ENCODE measurements at places on chromosomes 6 and 20.

- no peak for DNase-seq
Measured at GRCh38 chr20:33521461-33521860, 31.6 kb downstream of the CBFA2T2 start.

DNA sequence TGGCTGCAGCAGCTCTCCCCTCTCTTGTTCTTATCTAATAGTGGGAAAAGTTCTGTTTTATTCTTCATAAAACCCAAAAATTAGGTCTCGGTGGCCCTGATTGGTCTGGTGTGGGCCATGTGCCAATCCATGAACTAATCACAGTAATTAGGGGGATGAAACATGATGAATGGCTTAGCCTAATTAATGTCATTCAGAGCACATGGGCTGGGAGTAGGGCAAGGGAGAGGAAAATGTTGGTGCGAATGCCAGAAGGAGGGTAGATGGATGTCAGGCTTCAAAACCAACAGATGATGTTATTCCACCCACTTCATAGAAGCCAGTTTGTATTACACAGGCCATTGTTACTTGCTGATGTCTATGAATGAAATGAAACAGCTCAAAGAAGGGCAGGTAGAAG, 46.5 kb downstream of the PLEKHG1 start:
- DNase-seq = no peak

GRCh38 chr6:97702248-97702647, 419.2 kb upstream of the MMS22L start:
- DNase-seq = no peak

DNA sequence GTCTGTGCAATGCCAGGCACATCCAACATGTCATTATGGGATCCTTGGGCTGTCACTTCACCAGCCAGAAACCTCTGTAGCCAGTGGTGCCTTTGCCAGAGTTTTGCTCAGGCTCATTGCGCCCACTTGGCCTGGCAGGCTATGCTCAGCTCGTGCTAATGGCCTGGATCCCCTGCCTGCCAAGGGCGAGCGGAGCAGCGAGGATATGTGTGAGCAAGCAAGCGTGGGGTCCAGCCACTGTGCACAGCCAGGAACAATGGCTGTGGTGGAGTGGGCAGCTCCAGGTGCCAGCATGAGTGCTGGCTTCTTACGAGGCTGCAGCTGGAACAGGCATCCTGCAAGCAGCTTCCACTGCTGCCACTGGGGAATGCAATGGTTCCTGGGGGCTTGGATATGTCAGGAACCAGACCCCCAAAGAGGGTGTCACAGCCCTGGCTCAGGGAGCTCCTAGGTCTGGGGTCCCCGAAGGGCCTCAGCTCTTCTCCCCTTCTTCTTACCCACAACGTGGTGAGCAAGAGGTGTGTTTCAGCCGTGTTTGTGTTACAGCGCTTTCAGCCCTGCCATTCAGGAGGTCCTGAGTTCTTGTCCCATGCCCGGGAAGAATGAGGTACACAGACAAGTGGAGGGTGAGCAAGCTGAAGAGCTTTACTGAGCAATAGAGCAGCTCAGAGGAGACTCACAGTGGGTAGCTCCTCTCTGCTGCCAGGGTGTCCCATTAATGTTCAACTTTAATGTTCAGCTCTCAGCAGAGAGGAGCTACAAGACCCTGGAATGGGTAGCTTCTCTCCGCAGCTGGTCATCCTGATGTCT, 22.3 kb upstream of the TOP1 start:
- DNase-seq = no peak

- DNase-seq = no peak
Measured at GRCh38 chr20:6362245-6362644, 239.4 kb upstream of the FERMT1 start.

GRCh38 chr20:16378122-16378521, 195.1 kb downstream of the KIF16B start:
- no peak for DNase-seq

GRCh38 chr6:131317516-131317915, 182.2 kb downstream of the AKAP7 start:
- DNase-seq = no peak

DNA sequence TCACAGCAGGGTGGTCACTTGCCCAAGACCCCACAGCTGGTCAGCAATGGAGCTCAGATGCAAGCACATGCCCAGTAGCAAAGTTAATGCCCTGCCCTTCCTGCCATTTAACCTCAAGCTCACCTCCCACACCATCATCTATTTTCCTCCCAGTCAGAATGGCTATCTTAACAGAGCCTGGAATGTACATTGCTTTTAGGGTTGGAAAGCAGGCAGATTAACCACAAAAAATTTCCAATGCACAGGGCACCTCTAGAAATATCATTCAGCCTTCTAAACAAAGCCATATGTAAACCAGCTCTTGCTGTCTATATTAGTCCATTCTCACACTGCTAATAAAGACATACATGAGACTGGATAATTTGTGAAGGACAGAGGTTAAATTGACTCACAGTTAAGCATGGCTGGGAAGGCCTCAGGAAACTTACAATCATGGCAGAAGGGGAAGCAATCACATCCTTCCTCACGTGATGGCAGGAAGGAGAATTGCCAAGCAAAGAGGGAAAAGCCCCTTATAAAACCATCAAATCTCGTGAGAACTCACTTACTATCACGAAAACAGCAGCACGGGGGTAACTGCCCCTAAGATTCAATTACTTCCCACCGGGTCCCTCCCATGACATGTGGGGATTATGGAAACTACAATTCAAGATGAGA, 106.9 kb downstream of the FYN start:
- DNase-seq = no peak

DNA sequence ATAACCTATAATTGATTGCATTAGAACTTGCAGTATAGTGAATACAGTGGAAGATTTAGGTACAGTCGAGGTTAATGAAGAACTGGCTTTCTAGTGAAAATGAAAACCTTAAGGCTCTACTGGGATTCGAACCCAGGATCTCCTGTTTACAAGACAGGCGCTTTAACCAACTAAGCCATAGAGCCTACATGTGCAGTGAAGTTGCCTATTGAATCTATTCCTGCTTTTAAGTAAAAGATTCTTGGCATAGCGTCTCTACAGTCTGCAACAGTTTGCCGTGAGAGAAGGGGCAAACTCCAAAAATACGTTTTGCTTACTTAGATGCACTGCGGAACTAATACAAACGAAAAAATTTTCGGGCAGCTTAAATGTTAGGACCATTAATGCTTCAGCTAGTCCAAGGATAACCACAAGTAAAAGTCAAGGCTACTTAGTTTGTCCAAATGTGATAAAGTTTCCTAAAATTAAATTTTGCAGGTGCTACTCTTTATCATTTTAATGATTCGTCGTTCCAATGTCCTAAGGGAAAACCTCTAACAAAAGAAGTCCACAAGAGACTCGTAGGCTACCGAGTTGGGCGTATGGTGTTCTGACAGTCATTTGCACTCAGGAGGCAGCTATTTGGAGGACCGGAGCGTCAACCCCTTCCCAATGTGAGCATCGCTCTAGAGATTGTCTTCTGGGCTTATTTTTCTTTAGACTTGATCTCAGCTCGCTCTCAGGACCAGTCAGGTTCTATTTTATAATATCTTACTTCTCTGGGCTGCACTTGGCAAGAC, 31.3 kb upstream of the ZSCAN23 start:
- DNase-seq = no peak

DNA sequence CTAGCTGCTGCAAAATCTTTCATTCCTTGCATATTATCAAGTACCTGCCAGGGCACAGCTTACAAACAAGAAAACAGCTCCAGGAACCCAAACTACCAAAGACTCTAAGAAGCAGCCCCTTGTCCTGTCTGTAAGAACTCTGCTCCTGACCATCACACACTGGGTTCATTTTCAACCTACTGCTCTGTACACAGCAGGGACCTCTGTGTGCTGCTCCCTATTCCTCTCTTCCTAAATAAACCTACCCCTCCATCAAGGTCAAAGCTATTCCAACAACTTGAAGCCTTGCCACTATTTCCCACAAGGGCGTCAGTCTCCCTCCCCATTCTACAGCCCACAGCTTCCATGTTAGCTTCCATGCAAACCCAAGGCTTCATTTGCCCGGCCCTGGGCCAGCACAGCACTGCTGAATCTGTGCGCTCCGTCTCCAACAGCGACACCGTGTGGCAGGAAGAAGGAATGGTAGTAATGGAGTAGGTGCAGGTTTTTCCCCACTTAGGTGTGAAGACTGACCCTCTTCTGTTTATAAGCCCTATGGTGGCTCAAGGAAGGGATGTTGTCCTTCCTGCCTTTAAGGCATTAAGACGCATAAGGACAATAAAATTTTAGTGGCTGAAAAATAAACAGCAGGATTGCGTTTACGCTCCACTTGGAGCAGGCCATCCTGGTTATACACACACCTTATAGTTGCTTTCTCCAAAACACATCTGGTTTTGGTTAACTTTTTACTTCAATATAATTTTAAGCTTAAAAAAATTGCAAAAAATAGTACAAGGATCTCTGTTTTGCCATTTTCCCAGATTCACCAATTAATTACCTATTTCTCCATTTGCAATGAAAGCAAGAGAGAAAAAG, 115.2 kb upstream of the NXT1 start:
- DNase-seq = no peak

DNA sequence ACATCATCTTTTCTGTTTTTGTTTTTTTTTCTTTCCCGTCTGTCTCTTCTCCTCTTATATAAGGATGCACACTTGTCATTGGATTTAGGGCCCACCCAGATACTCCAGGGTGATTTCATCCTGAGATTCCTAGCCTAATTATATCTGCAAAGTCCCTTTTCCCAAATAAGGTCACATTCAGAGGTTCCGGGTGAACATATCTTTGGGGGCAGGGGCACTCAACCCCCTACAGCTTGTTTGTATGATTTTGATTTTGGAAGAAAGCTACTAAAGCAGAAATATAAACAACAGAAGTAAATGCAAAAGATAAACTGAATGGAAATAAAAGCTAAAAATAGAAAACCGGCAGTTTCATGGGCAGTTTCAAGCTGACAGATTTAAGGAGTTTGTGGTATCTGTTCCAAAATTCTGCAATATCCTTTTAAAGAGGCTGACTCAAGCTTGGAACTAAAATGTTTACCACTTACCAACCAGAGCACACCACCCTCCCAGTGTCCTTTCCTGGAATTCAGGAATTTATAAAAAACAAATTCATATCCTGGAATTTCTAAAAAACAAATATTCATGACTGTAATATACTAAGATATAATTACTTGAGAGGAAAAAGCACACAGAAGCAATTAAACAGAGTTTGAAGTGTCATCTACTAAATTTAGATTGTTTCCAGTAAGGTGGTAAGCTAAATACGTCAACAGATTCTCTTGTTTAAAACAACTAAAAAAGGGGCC, 100.0 kb upstream of the CARMIL1 start:
- DNase-seq = no peak

- DNase-seq = no peak
Measured at GRCh38 chr20:60680554-60680953, 571.5 kb upstream of the CDH4 start.

GRCh38 chr20:17650301-17651128, 31.5 kb downstream of the RRBP1 start:
- no peak for DNase-seq

Measured in stimulated activated CD8-positive, alpha-beta memory T cell treated with anti-CD3 and anti-CD28 coated beads, Interleukin-15, amount 100 ng/mL, for 4 hours (primary cell).